ENCODE measurements at places on chromosomes 16 and 17.

DNA sequence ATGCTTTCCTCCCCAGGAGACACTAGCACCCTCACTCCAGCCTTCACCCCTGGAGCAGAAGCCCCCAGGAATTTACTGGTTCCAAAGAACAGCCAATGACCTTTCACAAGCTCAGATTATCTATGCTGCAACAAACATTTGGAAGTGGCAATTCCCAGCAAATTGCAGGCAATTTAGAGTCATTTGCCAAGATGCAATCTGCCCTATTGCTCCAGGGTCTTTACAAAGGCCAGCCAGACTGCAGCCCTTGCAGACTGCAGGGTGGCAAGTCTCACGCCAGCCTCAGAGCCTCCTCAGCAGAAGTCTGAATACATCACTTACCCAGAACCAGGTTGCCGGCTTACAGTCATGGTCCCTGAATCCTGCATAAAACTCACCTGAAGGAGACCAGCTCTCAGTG lies 21.8 kb downstream of the AXIN1 start:
- DNase-seq = no peak

- DNase-seq = no peak
These were observed 222.7 kb upstream of the DYNLRB2 start for GRCh38 chr16:80318107-80318506.

DNA sequence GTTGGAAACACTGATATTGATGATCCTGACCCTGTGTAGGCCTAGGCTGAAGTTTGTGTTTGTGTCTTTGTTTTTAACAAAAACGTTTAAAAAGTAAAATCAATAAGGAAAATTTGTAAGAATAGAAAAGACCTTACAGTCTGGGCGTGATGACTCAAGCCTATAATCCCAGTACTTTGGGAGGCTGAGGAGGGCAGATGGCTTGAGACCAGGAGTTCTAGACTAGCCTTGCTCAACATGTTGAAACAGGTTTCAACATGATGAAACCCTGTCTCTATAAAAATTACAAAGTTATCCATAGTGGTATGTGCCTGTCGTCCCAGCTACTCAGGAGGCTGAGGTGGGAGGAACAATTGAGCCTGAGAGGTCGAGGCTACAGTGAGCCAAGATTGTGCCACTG lies 18.3 kb upstream of the TOM1L1 start:
- no peak for DNase-seq

DNA sequence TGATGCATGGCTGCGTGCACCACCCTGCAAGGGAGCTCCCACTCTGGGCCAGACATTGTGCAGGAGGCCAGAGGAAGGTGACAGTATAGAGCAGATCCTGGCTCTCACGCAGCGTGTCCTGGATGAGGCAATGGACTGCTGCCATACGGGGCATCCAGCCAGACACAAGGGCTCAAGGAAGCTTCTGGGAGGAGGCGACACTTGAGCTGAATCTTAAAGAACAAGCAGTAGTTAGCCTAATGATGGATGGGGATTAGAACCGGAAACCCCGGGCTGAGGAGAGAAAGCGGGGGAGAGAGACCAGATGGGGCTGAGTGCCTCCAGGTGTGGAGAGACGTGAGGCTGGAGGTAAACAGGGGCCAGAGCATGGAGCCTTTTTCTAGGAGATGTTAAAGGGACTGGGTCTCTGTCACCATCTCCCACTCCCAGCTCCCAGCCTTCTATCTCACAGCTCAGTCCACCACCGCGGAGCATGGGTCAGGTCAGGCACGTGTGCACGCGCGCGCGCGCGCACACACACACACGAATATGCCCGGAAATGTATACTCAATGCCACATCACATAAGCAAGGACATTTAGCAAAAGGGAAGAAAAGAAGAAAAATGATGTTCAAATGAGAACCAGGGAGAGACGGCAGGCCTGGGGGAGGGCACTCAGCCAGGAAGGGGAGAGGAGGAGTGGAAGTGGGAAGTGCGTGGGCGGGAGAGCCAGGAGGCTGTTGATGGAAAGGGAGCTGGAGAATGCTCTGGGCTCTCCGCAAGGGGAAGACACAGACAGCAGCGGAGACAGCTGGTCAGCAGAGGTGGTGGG lies 46.3 kb downstream of the CCDC42 start:
- DNase-seq = peak; percentile 55

DNA sequence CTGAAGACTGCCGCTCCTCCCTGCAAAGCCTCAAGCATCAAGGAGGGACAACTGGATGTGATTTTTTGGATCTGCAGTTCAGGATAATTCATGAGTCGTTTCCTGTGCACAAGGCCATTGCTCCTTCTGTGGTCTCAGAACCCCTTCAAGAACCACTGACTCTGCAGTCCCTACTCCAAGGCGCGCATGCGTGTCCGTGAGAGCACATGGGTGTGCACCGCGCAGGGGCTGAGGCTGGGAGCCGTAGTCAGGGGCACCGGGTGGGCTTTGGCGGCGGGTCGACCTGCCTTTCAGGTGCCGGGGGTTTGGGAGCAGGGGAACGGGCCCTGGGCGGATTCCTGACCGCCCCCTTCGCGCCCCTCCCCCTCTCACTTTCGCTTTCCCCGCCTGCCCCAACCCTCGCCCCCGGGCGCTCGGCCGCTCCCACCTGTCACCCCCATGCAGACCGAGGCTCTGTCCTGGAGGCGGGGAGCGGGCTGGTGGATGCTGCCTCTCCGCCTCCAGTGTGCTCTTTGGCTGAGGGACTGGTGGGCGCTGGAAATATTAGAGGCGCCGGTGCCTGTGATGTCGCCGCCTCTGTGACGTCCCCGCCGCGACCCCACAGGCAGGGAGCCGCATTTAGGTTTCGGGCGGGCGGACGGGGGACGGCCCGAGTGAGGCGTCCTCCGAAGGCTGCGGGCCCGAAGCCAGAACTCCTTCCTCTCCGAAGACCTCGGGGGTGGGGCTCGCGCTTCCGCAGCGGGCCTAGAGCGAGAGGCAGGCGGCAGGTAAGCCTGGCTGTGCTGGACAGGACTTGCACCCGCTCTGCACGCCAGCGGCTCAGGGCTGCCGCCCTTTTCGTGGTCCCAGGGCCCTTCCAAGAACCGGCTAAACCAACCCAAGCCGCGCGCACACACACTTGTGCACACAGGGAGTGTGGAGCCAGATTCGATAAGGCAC lies at the start of gene SPATA32:
Gene SPATA32, minus strand, starts transcription at position 518 of the 939 bp plus-strand sequence. Its CDS starts 78 bp downstream, at position 440.
- peak; percentile 45 for DNase-seq

DNA sequence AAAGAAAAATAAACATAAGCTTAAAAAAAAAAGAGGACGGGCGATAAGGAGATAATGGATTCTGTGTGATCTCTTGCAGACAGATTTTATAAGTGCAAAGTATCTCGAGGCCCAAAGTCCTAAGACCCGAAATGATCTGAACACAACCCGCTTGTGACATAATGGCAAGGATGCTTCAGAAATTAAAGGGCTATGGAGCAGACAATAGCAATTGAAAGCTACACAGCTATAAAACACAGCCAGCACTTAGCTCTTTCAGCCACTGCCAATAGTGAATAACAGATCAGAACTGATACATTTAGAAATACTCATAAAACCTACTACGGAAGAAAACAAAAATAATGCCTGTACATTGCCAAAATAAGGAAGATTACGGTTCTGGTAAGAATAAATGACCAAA lies 117.5 kb downstream of the ZFHX3 start:
- no peak for DNase-seq

DNA sequence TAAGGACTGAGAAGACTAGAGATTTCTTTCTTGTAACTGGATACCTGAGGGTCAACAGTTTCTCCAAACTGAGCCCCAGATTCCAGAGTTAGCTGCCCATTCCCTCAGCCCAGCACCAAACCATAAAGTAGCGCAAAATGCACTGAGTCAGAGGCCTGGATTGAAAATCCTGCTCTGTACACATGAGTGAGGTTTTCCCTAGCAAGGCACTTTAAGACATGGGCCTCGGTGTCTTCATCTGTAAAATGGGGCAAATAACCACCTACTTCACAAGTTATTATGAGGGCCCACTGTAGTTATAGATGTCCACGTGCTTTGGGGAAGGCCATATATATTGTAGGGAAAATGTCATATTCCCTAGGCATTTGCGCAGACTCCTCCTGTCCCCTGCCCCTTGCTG lies 10.3 kb upstream of the DLX4 start:
- no peak for DNase-seq

DNA sequence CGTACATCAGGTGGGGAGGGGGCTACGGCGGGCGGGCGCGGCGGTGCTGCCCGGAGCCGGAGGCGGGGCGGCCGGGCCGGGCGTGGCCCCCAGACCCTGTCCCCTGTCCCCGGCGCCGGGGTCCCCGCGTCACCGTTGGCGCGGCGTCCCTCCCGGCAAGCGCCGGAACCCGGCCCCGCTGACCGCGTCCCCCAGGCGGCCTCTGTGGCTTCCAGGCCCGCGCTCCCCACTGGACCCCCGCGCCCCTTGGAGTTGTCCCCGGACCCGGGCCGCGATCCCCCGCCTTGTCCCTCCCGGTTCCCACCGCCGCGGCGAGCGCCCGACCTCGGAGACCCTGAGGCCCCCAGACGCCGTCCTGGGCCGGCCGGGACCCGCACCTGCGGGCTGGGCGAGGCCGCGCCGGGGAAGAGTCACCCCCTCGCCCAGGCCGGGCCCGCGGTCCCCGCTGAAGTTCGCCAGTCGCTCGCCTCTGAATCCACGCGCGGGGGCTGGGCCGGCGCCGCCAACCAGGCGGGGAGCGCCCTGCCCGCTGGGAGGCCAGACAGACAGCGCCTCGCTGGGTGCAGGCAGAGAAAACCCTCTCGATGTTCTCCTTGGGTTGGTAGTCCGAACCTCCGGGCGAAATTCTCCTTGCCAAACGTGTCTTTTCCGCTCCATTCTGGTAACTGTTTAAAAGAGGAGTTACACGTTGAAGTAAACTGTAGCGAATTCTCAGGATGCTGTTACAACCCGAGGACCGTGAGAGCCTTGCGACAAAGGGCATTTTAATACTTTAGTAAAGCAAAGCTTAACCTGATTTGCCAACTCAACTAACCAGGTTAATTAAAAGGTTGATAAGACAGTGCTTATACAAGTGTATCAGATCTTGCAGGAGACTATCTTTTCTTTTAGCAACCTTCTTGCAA lies 761 bp downstream of the GAN start:
- DNase-seq = peak; percentile 59

GRCh38 chr16:67036323-67036741 lies 7.4 kb downstream of the CBFB start:
- DNase-seq = no peak

- peak; percentile 67 for DNase-seq
These were observed 69.0 kb downstream of the PLXDC1 start for GRCh38 chr17:39082482-39082881.
